Cerebellum (tissue), 4 donors: ENCODE measurements at places on chromosomes 7 and 10. TPM values are rescaled to one million over a fixed set of nuclear protein-coding genes. Genes with fewer than 3 reads are reported as not detected.

DNA sequence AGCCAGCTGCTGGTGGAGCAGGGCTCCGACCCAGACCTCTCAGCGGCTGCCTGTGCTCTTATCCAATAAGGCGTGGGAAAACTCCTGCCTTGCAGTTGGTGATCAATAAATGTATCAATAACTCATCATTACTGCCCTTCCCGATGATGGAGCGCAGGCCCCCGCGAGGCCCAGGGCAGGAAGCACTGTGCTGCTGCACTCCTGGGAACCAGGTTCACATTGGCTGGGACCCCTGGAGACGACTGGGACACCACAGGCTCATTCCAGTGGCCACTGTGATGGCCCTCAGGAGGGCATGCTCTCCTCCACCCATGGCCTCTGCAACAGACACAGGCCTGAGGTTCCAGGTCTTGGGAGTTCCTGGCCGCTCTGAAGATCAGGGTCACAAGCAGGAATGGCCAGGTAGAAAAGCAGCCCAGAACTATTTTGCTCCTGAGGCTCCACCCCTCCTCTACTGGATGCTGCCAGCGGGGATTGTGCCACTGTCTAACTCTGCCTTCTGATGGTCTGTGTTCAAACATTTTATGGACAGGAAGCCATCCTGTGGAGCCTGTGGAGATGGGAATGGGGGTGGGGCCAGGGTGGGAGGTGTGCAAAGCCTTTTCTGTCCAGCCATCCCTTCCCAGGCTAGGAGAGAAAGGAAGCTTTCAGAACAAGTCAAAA, 287.4 kb upstream of the ZMIZ1 start:
- no peak for DNase-seq

HECW1 gene
- total RNA-seq: 62.1 TPM

WNT16 gene
- total RNA-seq: 6.3 TPM

DNA sequence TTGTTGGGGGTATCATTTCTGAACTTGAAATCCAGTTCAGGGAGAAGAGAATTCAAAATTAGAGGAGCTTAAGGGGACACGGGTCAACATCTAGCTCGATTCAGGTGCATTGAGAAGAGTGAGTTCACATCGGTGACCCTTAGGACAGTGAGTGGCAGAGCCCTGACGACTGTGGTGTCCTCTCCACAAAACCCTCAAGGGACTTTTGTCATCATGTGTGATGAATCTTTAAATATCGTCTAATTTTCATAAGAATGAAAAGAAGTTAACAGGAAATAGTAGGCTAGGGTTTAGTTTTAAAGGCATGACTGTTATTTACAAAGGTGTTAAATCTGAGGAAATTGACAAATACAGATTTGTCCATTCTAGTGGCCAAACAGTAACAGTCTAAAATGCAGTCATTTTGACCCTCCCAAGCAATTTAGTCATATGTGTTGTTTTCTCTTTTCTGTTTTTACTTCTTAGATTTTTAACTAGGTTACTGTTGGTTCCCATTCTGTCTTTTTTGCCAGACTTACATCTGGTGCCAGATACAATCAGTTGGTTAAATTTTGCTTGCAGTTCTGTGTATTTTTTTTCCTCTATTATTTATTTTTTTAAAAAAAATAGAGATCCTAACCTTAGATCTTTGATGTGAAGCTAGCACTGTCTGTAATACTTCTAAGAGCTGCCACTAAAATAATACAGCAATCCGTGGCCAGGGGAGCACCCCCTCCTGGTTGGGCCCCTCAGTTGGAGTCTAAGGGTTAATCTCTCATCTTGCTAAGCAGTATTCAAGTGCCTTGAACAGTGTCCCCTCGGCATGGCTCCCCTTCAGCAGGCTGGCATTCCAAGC, 34.9 kb upstream of the SH2B2 start:
- no peak for DNase-seq

DNA sequence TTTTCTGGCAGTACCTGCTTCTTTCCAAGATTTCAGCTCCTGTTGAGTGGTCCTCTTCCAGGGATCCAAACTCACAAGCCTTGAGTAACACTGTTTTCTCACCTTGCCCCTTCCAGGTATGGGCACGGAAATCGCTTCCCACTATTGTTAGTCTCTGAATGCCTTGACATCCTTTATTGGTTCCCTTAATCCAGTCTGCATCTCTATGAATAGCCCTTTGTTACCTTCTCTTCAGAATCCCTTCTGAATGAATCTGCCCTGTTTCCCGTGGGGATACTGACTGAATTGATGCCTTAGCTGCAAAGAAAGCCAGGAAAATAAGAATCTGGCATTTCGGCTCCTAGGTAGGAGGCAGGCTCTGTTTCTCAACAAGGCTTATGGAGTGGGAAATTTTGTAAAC, 467.7 kb downstream of the PLXNA4 start:
- DNase-seq: no peak

C10orf71 gene
- not detected for total RNA-seq

DNA sequence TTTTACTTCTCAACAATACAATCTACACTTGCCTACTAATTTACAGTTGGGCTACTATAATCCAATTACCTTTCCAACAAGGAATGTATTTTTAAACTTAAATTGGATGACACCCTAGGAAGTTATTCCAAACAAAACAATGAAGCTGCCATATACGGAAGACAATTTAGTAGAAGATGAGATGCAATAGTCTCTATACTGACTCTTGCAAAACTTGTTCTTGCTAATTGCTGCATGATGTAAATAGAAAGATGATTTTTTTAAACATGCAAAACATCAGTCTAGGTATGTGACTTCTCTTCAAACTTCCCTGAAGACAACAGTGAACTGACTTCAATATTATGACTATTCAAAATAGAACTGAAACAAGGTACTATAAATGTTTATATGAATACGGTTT, 17.6 kb downstream of the NT5C3A start:
- no peak for DNase-seq

PHKG1 gene
- 2.5 TPM for total RNA-seq

GRCh38 chr10:78524941-78525340, 491.3 kb downstream of the RPS24 start:
- DNase-seq: no peak

PSMC2 gene
- total RNA-seq: 45.9 TPM

PRPS1L1 gene
- total RNA-seq: not detected

JAKMIP3 gene
- 4.9 TPM for total RNA-seq
